Left lung (tissue), 14 donors: ENCODE measurements at places on chromosomes 3 and 15. TPM values are rescaled to one million over a fixed set of nuclear protein-coding genes. Genes with fewer than 3 reads are reported as not detected.
A peak's percentile ranks its signal among the peaks of the same experiment; 100 is the strongest.

- peak; percentile 80 for DNase-seq
Measured at GRCh38 chr3:72100080-72100511, 315.1 kb upstream of the PROK2 start.

DNA sequence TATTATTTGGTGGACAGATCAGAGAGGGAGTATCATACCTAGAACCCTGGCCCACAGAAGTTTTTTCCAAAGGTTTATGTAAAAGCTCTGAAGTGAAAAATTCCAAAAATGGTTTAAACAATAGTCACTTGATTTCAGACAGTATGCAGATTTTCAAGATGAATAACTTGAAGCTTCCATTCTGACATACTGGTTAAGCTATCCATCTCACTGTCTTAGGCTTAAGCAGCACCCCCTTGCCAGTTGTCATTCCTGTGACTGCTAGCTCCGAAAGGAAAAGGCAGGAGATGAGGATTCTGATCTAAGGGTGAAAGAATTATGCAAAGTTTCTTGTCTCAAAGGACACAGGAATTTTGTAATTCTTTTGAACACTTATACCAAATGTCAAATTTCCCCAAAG is 337.5 kb upstream of the THBS1 start:
- DNase-seq, result no peak

DNA sequence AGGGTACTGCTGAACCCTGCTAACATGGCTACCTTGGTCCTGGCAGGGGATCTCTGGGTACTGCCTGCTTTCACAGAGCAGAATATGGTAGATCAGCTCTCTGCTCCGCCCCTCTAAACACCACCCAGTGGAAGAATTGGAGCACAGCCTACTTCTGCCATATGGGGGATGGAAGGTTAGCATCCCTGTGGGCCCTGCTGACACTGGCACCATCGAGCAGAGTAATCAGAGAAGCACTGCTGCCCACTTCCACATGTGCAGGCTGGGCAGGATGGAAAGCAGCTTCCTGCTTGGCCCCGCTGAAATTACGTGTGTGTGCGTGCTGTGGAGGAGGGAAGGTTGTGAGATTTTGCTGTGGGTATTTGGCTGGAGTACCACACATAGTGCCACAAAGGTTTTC is 24.8 kb downstream of the CCR1 start:
- DNase-seq, result no peak

GRCh38 chr3:124758851-124759635 is 28.8 kb downstream of the UMPS start:
- DNase-seq, result no peak

- DNase-seq, result no peak
Measured at GRCh38 chr3:158727206-158728060, 4.8 kb downstream of the RARRES1 start.

- no peak for DNase-seq
Measured at GRCh38 chr3:27253831-27254230, 115.4 kb downstream of the NEK10 start.

DNA sequence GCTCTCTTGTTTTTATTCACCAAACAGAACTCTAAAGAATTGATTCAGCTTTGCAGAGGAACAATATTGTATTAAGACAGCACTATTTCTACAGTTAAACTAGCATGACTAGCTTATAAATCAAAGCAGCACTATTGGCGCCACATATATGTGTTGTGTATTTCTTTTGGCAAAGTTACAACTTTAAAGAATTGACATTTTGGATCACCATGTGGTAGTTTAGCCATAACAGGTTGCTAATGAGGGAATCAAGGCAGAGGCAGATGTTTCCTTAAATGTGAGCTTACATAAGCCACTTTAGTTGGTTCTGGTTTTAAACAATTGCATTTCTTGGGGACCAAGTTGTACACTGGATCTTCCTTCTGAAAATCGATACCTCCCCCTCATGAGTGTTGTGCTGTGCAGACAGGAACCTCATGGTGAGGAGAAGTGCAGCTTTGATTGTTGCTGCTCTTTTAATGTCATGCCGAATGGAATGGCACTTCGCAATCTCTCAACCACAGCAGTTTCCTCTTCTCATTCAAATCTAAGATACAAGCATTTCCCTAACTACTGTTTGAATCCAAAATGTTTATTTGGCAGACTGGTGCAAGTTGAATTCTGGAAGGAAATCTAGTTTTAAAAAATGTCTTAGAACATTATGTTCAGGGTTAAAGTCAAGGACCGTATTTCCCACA is 151.2 kb downstream of the MYRIP start:
- DNase-seq, result no peak

GRCh38 chr3:23389089-23389488 is 186.0 kb downstream of the UBE2E2 start:
- no peak for DNase-seq

DNA sequence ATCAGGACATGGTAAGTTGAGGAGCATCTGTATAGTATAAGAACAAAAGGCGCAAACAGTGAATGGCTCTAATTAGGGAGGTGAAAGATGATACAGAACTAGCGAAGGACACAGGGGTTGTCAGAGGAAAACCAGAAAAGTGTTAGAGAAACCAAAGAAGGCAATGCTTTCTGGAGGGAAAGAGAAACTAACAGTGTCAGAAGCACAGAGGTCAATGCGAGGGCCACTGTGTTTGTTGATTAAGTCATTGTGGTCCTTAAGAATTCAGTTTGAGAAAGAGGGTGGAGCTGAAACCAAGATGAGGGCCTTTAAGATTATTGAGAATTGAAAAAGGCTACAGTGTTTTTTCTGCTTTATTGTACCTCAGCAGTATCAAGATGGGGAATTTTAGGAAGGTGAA is 28.8 kb downstream of the ATG7 start:
- no peak for DNase-seq

GRCh38 chr3:62065985-62066693 is 307.2 kb downstream of the FEZF2 start:
- DNase-seq, result no peak

- no peak for DNase-seq
Measured at GRCh38 chr3:109852283-109852682, 514.9 kb upstream of the DPPA4 start.

DNA sequence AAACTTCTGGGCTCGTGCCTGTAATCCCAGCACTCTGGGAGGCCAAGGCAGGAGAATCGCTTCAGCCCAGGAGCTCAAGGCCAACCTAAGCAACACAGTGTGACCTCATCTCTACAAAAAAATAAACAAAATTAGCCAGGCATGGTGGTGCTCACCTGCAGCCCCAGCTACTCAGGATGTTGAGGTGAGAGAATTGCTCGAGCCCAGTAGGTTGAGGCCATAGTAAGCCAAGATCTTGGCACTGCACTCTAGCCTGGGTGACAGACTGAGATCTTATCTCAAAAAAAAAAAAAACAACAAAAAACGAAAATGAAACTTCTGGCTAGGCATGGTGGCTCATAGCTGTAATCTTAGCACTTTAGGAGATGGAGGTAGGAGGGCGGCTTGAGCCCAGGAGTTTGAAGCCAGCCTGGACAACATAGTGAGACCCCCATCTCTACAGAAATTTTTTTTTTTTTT is 53.7 kb downstream of the PIK3CB start:
- DNase-seq, result no peak

GRCh38 chr3:110773413-110773954 is 298.1 kb upstream of the NECTIN3 start:
- DNase-seq, result no peak

- no peak for DNase-seq
Measured at GRCh38 chr3:131402391-131403039, 20.9 kb downstream of the NUDT16 start.

GRCh38 chr3:161212171-161212771 is 8.8 kb upstream of the NMD3 start:
- DNase-seq, result no peak

GRCh38 chr3:40731445-40731844 is 206.7 kb downstream of the ZNF621 start:
- DNase-seq, result no peak

DNA sequence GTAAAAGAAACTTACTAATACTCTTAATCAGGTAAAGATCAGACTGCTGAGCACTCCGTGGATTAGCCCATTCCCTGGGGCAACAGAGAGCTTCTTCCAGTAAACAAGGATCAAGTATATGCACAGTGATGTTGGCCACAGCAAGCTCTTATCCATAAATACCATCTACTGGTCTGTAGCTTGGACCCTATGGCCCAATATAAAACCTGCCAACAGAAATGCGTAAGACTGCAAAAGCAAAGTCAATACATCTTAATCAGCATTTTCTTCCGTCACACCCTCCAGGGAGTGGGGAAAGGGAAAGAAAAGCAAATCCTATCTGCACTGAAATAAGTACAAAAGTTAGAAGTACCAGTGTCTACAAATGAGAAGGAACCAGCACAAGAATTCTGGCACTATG is 1082.1 kb downstream of the ZPLD1 start:
- no peak for DNase-seq

GRCh38 chr3:100087198-100087597 is 27.1 kb downstream of the FILIP1L start:
- DNase-seq, result no peak

DNA sequence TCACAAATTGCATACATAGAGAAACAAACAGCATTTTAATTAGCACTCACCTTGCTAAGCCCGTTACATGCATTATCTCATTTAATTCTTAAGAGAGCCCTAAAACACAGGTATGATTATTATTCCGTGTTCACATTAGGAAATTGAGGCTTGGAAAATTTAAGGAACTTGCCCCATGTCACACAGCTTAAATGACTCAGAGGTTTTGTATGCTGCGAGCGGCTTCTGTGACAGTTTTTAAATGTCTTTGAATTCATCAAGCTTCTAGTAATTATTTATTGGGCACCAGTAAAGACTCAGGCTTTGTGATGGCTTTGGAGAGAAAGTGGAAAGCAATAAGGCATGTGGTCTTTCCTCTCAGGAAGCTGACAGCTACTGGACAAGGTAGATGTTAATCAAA is 166.7 kb upstream of the THBS1 start:
- no peak for DNase-seq

DNA sequence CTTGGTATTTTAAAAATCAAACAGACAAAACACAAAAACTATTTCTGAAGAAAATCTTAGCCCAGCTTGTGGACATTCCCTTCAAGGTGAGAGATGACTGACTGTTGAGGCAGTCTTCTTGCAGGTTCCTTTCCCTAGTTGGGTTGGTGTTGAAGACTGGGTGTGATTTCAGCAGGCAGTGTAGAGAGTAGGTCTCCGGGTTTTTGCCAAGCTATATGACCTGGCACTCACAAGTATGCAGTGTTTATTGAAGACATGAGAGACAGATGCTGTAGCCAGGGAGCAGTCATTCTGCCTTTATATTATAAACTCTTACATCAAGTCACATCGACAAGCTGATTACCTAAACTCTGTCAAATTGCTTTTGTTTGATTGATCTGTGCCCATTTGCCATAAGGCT is 17.5 kb downstream of the SENP8 start:
- no peak for DNase-seq

DNA sequence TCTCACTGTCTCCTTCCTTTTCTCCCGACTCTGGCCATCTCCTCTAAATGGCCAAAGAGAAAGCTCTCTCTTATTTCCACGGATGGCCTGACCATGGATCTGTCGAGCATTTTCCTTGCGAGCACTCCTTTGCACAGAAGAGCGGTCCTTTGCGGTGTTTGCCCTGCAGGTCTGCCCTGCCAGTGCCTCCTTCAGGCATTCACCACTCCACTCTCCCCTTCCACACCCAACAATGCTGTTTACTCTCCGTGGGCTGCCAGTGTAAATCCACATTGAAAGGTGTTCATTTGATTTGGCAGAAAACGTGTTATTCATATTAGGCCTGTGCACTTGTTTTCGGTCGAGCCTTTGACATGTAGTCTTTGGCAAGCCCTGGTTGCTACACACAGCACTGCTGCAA is 49.6 kb downstream of the CACNA2D3 start:
- DNase-seq, result no peak

GRCh38 chr3:180693656-180694055 is 14.4 kb upstream of the CCDC39 start:
- no peak for DNase-seq

GRCh38 chr3:11384074-11384473 is 111.9 kb downstream of the ATG7 start:
- no peak for DNase-seq

DNA sequence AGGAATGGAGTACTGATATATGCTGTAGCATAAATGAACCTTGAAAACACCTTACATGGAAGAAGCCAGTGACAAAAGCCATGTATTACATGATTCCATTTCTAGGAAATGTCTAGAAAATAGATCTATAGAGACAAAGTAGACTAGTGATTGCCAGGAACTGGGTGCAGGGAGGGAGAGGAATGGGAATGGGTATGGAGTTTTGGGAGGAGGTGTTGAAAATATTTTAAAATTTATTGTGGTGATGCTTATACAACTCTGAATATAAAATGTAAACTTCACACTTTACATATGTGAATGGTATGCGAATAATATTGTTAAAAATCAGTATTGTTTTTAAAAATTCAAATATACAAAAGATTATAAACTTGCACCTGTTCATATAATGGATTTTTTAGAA is 22.5 kb downstream of the ATP1B3 start:
- DNase-seq, result no peak

- no peak for DNase-seq
Measured at GRCh38 chr3:184306341-184306972, 7.4 kb downstream of the PSMD2 start.

- DNase-seq, result no peak
Measured at GRCh38 chr3:69212411-69213160, 90.2 kb upstream of the LMOD3 start.

DNA sequence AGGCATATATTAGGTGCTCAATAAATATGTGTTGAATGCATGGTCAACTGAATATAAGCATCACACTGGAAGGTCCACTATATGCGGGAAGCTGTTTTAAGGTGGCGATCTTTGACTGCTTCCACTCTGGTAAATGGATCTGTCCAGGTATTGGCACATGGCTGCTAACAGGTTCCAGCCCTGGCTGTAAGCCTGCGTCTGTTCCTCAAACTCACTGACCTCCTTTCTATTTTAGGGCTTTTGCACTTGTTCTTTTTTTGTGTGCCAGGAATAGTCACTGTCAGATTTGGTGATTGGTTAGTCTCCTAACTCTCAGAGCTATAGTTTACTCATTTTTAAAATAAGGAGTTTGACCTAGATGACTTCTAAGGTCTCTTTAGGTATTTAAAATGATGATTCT is 46.2 kb downstream of the ADAMTSL3 start:
- DNase-seq, result no peak

LYZL4 gene
- polyA plus RNA-seq, result not detected

CCR1 gene
- 5.2 TPM for polyA plus RNA-seq

LARP6 gene
- polyA plus RNA-seq, result 14.3 TPM

GPR27 gene
- 3.9 TPM for polyA plus RNA-seq

TM4SF4 gene
- polyA plus RNA-seq, result 0.21 TPM

TNFAIP8L3 gene
- polyA plus RNA-seq, result 3.6 TPM

IL17RB gene
- 12.4 TPM for polyA plus RNA-seq

FBXL2 gene
- polyA plus RNA-seq, result 32.3 TPM

C3orf85 gene
- polyA plus RNA-seq, result 0.48 TPM

DUOXA2 gene
- polyA plus RNA-seq, result 0.20 TPM

MRAS gene
- polyA plus RNA-seq, result 19.3 TPM
